ENCODE measurements at places on chromosomes 3 and 15.
A peak's percentile ranks its signal among the peaks of the same experiment; 100 is the strongest.

GRCh38 chr15:42421376-42421775, 62.1 kb downstream of the CAPN3 start:
- DNase-seq: no peak

DNA sequence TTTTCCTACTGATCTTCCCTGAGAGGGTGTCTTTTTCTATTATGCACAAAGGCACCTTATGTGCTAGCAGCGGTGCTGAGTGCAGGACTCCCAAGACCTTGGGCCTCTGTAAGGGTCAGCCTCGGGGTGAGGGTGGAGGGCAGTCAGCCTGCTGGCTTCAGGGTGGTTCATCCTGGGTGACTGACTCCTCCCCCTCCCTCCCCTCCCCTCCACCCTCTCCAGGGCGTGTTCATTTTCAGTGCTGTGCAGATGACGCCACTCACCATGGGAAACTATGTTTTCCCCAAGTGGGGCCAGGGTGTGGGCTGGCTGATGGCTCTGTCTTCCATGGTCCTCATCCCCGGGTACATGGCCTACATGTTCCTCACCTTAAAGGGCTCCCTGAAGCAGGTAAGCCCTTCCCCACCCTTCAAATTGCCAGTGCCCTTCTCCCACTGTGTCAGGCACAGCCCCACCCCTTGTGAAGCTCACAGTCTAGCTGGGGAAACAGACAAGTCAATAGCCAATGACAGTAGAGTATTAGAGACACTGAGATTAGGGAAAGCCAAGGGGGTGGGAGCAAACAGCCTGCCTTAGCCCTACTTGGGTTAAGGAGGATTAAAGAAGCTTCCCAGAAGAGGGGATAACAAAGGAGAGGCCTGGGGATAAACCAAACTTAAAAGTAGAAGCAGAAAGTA, 41.9 kb downstream of the SLC6A1 start:
- DNase-seq: no peak

- DNase-seq: no peak
Observed at GRCh38 chr3:122890077-122890719, 95.3 kb downstream of the SLC49A4 start.

DNA sequence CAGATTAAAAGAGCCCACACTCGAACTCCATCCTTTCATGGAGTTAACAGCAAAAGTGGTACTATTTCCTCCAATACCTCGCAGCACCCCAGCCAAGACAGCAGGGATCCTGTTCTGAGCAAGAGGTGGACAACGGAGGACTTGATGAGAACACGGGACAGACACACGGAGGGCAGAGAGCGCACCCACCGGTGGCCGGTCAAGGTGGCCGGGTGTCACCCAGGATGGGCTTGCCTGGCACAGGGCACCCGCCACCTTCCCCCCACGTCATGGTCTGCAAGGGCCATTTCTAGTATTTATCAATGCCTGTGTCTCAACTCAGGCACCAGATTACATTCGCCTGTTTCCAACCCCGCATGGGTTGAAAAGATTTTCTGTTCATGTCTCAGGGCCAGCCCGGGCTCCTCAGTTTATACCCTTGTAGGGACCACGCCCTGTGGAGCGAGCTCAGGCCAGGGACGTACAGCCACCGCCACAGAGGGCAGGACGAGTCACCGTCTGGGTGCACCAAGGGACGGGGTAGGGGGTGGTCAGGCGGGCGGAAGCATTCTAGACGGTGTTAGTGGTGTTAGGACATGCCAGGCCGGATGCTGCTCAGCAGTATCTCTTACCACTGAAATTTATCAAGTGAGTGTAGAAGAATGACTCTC, 64.2 kb downstream of the CYFIP1 start:
- no peak for DNase-seq

DNA sequence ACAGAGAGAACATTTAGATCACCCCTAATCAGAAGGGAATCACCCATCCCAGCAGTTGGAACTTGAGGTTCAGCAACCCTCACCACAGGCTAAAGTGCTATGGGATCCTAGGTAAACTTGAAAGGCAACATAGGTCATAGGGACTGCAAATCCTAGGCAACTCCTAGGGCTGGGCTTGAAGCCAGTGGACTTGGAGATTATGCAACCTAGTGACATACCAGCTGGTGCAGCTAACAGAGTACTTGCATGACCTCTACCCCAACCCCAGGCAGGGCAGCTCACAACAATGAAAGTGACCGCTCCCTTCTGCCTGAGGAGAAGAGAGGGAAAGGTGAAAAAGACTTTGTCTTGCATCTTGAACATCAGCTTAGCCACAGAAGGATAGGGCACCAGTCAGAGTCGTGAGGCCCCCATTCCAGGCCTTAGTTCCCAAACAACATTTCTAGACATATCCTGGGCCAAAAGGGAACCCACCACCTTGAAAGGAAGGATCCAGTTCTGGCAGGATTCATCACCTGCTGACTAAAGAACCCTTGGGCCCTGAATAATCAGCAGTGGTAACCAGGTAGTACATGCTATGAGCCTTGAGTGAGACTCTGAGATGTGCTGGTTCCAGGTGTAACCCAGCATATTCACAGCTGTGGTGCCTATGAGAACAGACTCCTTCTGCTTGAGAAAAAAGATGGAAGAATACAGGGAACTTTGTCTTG, 37.6 kb upstream of the FBN1 start:
- no peak for DNase-seq

DNA sequence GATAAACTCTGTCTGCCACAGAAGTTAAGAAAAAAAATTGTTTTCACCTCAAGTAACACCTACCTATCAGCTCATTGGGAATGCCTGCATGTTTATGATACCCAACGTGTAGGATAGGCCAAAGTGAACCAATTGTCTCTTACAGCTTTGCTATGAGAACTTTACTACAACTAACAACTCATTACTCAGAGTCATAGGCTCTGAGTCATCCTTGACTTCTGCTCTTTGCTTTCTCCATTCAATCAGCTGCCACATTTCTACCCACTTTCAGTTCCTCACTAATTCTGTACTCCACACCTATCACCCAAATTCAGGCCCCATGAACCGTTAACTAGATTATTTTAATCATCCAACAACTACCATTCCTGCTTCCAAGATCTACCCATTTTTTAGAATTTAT, 843.9 kb downstream of the TUSC7 start:
- peak; percentile 48 for DNase-seq

DNA sequence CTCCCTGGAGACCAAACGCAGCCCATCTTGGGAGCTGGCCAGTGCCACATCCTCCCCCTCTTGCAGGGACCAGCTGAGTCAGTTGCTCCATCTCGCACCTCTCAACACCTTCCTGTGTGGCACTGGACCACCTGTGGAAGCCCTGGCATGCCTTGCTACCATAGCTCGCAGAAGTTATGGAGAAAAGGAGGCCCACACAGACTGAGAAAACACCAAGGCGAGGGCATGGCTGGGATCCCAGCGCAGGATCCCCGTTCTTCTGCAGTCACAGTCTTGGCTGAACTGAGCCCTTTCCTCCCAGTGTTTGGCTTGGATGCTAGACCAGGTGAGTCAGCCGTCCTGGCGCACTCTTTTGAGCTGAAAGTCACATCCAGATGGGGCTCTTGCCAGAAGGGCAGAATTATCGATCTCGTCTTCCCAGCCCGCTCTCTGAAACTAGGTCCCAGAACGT, 46.9 kb downstream of the CHRD start:
- DNase-seq: no peak

DNA sequence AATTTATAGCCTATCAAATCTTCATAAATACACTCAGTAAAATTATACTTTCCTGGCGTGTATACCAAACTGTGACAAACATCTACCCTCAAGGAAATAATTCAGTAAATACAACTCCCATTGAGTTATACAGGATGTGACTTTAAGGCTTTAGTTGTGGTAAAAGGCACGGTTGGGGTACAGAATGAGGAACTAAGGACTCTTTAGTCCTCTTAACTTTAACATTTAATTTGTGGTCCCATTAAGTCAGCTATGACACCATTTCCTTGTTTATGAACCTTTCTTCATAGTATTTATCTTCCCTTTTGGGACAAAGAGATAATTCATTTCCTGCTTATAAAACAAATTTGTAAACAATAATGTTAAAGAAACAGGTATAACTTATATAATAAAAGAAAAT, 30.2 kb downstream of the IFT80 start:
- no peak for DNase-seq

GRCh38 chr3:37945156-37945806, 45.3 kb upstream of the VILL start:
- no peak for DNase-seq

DNA sequence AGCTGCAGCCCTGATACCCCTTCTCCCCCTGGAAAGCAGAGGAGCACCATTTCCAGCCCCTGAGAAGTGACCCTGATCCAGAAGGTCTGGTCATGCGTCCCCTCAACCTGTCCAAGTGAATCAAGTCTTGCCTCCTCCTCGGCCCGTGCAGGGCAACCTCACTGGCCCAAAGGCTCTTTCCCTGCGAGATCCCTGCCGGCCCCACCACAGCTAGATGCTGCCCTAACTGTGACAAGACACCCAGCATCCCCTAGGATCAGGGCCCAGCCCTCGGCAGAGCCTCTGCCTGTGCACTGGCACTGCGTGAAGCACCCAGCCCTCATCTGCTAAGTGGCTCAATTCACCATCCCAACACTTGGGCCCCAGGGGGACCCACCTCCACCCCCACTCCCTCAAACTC, 155.1 kb downstream of the NUP210 start:
- DNase-seq: no peak

DNA sequence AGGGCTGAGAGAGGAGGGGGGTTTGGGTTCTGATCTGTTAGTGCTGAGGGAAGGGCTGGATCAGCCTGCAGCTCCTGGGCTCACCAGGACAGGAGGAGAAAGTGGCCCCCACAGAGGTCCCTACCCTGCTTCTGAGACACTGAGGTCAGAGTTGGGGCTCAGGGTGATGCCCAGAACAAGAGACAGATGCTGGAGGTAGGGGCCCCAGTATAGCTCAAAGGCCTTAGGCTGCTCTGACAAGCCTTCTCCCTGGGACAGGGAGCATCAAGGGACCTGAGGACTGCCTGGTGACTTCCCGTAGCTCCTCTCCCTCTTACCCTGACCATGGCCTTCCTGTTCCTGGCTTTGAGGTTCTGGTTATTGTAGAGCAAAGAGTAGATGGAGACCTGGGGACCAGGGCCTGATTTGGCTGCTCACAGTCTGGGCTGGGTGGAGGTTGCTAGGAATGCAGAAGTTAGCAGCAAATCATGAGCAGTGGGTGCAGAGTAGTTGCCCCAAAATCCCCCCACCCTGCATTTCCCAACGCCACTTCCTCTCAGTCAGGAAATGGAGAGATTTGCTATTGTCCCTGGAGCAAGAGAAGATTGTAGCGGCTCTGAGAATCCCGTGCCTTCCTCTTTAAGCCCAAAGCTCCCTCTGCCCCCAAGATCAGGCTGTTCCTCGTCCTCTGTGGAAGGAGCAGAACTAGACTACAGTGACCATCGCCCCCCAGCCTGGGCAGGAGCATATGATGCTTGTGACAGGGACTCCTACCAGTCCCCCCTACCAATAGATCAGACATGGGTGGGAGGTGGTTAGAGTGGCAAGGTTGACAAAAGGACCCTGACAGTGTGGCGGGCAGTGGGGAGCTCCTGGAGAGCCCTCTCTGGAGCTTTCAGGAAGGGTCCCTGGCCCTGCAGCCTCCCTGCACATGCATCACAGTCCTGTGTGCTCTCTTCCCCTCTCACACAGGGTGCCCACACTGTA, 47.4 kb upstream of the SEC22A start:
- no peak for DNase-seq

DNA sequence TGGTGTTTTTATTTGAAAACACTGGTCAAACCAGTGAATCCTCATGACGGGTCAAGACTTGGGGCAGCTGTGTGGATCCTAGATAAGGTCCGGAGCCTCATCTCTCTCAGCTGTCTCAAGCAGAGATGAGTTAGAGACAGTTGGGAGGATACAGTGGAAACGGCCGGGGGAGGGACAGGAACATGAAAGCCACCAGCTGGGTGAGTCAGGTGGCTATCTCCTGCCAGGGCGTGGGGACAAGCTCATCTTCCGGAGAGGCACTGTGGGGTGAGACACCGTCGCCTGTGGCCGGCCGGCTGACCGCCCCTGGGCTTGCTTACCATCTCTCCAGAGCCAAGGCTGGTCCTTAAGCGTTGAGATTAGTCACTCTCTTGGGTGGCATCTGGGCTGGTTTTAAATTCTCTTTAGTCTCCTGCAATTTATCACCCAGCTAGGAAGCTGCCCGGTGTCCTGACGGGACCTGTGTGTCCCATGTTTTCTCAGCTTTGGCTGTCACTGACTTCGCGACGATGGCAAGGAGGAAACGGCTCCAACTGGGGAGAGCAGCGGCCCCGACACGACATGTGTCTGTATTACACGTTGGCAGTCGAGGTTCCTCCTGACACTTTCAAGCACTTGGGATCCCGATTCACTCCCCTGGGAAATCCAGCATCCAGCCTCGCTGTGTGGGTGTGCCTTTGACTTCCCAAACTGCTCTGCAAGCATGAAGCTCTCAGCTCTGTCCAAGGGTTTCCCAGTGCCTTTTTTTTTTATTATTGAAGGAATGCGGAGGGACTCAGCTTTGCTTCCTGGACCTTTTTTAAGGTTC, 7.5 kb downstream of the ST8SIA2 start:
- DNase-seq: no peak

GRCh38 chr3:62134061-62134496, 239.3 kb downstream of the FEZF2 start:
- no peak for DNase-seq

GRCh38 chr3:73624821-73625665, at the start of gene PDZRN3:
PDZRN3 (minus strand) TSS chr3:73624941.
- peak; percentile 47 for DNase-seq

DNA sequence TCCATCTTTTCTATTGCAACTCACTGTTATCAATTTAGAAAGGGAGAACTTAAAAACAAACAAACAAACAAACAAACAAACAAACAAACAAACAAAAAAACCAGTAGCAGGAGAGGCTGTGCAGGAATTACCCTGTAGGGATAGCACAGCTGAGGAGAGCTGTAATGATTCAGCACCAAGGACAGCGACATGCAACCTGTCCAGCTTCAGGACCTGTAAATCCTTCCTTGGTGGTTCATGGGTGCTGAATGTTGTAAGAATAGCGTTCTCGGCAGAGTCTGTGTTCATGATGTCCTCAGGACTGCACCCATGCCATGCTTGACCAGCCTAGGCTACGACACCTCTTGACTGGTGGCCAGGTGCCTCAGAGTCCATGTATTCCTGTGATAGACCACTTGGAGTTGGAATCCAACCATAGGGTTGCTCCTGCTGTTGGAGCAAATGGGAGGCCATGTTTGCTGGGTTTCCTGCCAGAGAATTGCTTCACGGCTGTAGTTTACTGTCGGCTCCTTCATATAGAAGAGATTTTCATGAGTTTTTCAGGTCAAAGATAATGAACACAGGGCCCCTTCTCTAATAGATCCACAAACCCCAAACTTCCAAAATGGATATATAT, 65.9 kb downstream of the CACNA2D3 start:
- peak; percentile 31 for DNase-seq

DNA sequence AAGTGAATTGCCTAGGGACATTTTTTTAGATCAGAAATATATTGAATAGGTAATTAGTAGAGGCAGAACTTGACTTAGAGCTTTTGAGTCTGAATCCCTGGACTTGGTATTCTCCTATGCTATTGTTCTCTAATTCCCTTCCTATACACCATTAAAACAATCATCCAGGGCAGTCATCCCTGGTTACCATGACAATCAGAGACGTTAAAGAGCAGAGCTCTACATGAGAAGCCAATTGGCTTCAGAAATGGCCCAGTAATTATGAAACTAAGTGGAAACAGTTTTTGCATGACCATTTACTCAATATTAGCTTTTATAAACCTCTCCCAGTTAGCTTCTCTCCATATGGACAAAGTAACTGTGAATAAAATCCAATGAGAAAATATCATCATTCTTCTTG, 182.1 kb upstream of the TP63 start:
- no peak for DNase-seq
